ENCODE measurements at places on chromosomes 6 and 20. TPM values are rescaled to one million over a fixed set of nuclear protein-coding genes. Genes with fewer than 3 reads are reported as not detected.

PRL gene
- total RNA-seq = not detected

ULBP2 gene
- total RNA-seq = 0.99 TPM

C6orf163 gene
- 1.7 TPM for total RNA-seq

ARG1 gene
- total RNA-seq = not detected

FAM217A gene
- not detected for total RNA-seq

EBF4 gene
- 3.1 TPM for total RNA-seq

RNASET2 gene
- total RNA-seq = 46.6 TPM

DNA sequence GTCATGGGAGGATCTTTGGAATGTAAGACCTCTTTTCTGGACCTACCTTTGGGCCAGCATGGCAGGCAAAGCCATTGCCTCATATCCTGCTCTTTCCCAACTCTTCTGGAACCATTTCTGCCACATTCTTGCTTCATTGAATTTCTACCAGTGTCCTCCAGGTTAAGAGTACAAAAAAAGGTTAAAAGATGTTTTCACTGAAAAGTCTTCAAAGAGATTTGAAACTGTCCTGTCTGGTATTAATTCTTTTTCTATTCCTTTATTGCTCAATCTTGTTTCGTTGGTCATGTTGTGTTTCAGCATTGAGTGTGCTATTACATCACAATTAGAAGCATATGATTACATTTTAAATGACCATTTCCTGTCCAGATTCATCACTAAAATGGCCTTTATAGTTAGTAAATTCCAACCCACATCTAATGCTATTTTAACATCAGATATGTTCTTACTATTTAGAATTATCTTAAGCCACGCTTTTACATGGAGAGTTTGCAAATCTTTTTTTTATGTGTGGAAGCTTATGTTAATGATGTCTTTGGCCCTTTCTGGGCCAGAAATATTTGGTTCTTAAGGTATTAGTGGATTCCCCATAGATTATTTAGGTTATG, 450.9 kb downstream of the GJA1 start:
- no peak overlapping the region for H3K27ac ChIP-seq
- no peaks in the 10 kb centered on the region for H3K4me1 ChIP-seq
- H3K27me3 ChIP-seq = no peaks in the 10 kb centered on the region
- H3K36me3 ChIP-seq = no peaks in the 10 kb centered on the region

GRCh38 chr20:61753316-61753942, 312.3 kb downstream of the TAF4 start:
- no peaks in the 10 kb centered on the region for H3K27me3 ChIP-seq
- H3K4me3 ChIP-seq = no peak overlapping the region
- H3K27ac ChIP-seq = no peak overlapping the region
- no peaks in the 10 kb centered on the region for H3K4me1 ChIP-seq
- H3K36me3 ChIP-seq = no peaks in the 10 kb centered on the region

- H3K4me3 ChIP-seq = peak overlapping the region; percentile 78
- no peaks in the 10 kb centered on the region for H3K27me3 ChIP-seq
- peaks cover 70% of the 10 kb centered on the region for H3K4me1 ChIP-seq
These were observed 5.1 kb downstream of the DEF6 start for GRCh38 chr6:35302604-35303241.

DNA sequence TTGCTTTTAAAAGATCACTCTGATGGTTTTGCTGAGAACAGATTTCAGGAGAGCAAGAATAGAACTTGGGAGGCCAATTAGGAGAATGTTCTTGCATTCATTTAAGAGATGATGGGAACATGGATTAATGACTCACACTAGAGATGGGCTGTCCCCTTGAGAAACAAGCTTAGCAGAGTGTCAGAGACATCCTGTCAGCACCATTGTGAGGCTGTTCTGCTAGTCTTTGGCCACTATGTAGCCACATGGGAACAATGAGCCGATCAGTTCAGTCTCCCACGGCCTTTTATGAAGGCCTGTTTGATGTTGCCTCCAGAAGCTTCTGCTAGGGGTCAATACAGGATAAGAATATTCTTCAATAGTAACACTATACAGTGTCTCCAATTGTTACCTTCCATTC, 113.0 kb upstream of the EYA4 start:
- no peak for DNase-seq
- no peaks in the 10 kb centered on the region for H3K4me1 ChIP-seq
- H3K27ac ChIP-seq = no peak overlapping the region
- H3K4me3 ChIP-seq = no peak overlapping the region
- H3K27me3 ChIP-seq = no peaks in the 10 kb centered on the region

DNA sequence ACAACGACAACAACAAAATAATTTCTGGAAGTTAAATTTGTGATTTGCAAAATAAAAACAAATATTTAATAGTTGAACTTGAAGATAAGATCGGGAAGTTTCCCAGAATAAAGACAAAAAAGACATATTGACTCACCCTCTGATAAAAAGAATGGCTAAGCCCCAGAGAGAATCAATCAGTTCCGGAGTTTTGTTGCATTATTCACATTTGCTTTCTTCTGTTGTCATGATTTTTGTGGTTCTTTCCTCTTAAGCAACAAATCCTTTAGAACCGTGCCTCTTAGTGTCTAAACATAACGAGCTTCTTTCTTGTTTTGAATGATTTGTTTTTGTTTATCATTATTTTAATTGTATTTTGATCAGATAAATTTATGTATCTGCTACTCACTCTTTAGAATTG, 337.7 kb upstream of the PRND start:
- peaks cover 54% of the 10 kb centered on the region for H3K27me3 ChIP-seq
- no peaks in the 10 kb centered on the region for H3K36me3 ChIP-seq
- no peak for DNase-seq
- no peak overlapping the region for H3K4me3 ChIP-seq
- H3K4me1 ChIP-seq = no peaks in the 10 kb centered on the region

DNA sequence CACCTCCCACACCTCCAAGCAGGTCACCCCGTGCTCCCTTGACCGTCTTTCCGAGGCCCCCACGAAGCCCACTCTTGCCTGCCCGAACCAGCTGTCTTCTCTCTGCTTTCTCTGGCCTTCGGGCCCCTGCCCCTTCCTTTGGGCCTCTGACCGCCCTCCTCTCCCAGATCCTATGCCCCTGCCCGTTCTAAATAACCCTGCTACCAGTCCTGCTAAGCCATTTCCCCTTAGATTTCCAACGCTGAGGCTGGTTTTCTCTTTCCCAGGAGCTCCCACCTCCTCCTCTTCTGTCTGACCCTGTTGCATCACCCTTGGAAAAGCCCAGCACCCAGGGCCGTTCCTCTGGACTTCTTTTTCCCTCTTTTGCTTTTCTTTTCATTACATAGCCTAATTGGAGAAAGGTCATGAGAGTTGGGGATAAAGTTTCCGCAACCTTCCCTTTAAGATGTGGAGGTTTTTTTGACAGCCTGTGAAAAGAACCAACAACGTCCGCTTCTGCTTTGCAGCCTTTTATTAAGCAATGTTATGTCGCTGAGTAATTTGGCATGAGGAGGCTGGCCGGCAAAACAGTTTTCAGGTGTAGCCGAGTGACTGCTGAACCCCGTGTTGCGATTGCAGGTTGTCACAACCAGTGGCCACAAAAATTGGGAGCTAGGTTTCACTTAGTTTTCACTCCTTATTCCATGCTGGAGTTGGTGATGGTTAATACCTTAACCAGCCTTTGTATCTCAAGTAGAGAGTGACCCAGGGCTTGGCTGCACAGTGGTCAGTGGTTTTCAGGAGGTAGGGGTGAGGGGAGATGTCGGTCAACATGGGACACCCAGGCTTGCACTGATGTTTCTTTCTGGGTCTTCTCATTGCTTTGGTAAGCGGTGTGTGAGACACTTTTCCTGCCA, 970 bp downstream of the BLTP3A start:
- peaks cover 24% of the 10 kb centered on the region for H3K4me1 ChIP-seq
- H3K27me3 ChIP-seq = no peaks in the 10 kb centered on the region
- H3K27ac ChIP-seq = peak overlapping the region; percentile 89
- peak overlapping the region; percentile 96 for H3K4me3 ChIP-seq

- no peak for DNase-seq
- H3K4me3 ChIP-seq = no peak overlapping the region
- peaks cover 43% of the 10 kb centered on the region for H3K36me3 ChIP-seq
- no peaks in the 10 kb centered on the region for H3K27me3 ChIP-seq
- no peak overlapping the region for H3K27ac ChIP-seq
These were observed 7.1 kb downstream of the MRPS10 start for GRCh38 chr6:42210551-42210950.

GRCh38 chr6:149925253-149925973, 2.5 kb upstream of the RAET1G start:
- peak overlapping the region; percentile 57 for H3K4me3 ChIP-seq
- peaks cover 26% of the 10 kb centered on the region for H3K4me1 ChIP-seq
- DNase-seq = peak; percentile 41
- H3K27me3 ChIP-seq = peaks cover 92% of the 10 kb centered on the region
- H3K36me3 ChIP-seq = no peaks in the 10 kb centered on the region
- H3K27ac ChIP-seq = no peak overlapping the region

DNA sequence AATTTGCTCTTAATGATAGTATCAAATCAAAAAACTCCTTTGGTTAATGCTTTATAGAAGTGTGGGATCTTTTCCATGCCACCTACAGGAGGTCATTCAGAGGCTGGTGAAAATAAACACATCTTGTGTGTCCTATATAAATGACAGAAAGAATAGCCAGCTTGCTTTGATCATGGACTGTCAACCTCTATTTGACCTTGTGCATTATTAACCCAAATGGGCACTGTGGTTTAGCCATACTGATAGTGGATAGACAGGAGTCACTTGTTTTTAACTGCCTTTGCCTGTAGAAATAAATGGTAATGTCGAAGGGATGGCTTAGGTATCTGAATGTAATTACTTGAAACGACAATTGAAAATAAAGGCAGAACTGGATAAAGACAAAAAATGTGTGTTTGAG, 123.8 kb downstream of the CDKAL1 start:
- peaks cover 26% of the 10 kb centered on the region for H3K36me3 ChIP-seq
- H3K27ac ChIP-seq = no peak overlapping the region
- no peak for DNase-seq
- no peaks in the 10 kb centered on the region for H3K27me3 ChIP-seq
- no peak overlapping the region for H3K4me3 ChIP-seq
- peaks cover 1% of the 10 kb centered on the region for H3K4me1 ChIP-seq

GRCh38 chr20:13412806-13413445, 191.9 kb downstream of the ISM1 start:
- DNase-seq = no peak
- peaks cover 7% of the 10 kb centered on the region for H3K36me3 ChIP-seq
- no peaks in the 10 kb centered on the region for H3K4me1 ChIP-seq
- H3K27me3 ChIP-seq = no peaks in the 10 kb centered on the region

DNA sequence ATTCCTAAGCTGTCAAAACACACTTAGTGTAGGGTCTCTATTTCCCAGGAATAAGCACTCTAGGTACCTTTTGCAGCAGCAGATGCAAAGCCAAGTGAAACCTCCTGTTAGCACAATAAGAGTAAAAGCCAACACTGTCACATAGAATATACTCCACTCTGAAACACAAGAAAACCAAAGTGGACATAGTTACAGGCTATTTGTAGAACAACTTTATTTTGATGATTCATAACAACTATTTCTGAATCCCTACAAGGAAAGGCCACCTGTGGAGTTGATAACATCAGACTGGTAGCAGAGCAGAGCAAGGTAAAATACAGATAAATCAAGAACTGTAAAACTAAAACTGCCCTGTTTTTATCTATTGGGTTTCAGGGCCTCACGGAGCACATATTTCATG, 59.7 kb downstream of the ALDH5A1 start:
- H3K4me3 ChIP-seq = no peak overlapping the region
- peaks cover 16% of the 10 kb centered on the region for H3K27me3 ChIP-seq
- no peak overlapping the region for H3K27ac ChIP-seq

DNA sequence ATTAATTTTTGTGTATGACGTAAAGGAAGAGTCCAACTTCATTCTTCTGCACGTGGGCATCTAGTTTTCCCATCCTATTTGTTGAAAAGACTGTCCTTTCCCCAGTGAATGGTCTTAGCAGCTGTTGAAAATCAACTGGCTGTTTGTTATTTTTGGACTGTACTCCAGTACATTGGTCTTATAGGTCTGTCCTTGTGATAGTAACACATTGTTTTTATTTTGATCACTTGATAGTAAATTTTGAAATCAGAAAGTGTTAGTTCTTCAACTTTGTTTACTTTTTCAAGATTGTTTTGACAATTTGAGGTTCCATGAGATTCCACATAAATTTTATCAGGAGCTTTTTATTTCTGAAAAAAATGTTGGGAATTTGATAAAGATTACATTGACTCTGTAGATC, 280.2 kb upstream of the FOXQ1 start:
- H3K36me3 ChIP-seq = no peaks in the 10 kb centered on the region
- no peak overlapping the region for H3K27ac ChIP-seq
- DNase-seq = no peak
- H3K4me1 ChIP-seq = no peaks in the 10 kb centered on the region
- H3K4me3 ChIP-seq = no peak overlapping the region

Data from activated CD8-positive, alpha-beta memory T cell treated with anti-CD3 and anti-CD28 coated beads, Interleukin-2, amount 10 ng/mL, durations not matched to agents 7 days and 5 days (primary cell).